T-helper 9 cell (primary cell): ENCODE measurements at places on chromosomes 7 and 10.

GRCh38 chr10:77545585-77545984 is 92.0 kb downstream of the KCNMA1 start:
- no peak for DNase-seq

DNA sequence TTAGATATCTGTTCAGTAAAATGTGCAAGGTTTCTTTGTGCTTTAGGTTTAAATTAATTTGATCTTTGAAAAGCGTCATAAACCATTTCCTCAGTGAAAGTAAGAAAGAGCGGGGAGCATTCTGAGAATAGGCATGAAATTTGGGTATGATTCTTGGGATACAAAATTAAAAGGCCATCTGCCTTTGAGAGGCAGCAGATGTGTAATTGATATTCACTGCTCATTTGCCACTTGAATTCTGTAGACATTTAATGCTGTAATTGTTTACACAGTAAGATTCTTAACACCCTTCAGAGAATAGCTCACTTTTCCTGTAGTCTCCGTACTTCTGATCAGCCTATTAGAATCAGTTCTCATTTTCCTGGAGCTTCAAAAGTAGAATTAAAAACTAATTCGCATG is 18.7 kb downstream of the FRMD4A start:
- DNase-seq: no peak

DNA sequence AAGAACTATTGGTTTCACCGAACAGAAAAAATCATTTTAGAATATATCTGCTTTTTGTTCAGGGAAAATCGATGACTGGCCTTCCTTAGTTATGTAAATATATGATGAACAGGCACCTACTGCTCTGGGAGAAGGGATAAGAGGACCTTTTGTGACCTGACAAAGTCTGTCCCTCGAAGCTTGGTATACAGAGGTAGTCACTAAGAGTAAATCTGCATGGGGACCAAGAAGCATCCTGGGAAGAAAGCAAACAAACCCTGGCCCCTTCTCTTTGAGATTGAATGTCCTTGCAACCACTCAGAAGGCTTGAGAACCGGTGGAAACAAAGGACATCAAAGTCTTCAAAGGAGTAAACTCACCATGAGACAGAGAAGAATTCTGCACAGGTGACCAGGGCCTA is 52.3 kb downstream of the SKIDA1 start:
- DNase-seq: no peak

DNA sequence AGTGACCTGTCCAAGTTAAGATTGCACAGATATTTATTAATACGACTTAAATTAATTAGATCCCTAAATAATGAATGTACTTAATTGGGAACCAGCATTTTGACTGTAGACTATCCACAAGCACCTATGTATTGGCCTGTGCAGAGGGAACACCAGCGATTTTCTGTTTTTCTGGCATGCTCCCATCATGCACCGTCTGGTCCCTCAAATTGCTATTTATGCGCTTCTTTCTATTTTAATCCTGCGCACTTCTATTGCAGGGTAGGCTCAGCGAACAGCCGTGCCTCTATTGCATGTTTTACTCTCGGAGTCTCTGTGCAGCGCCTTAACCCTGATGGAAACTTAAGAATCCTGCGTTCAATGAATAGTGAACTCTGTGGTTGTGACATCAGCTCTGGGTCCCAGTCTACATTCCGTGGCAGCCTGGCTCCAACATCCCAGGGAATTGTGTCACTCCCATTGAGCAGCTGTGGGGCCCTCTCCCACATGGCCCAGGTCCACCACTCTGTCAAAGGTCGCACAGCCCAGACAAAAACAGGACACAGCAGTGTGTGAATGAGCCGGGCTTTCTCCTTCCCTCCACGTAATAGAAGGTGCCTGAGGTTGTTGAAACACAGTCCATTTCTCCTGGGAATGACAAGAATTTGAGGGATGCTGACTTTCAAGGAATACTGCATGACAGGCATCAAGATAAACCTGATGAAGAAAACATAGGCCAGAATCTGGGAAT is 239.7 kb upstream of the KLF6 start:
- DNase-seq: no peak

DNA sequence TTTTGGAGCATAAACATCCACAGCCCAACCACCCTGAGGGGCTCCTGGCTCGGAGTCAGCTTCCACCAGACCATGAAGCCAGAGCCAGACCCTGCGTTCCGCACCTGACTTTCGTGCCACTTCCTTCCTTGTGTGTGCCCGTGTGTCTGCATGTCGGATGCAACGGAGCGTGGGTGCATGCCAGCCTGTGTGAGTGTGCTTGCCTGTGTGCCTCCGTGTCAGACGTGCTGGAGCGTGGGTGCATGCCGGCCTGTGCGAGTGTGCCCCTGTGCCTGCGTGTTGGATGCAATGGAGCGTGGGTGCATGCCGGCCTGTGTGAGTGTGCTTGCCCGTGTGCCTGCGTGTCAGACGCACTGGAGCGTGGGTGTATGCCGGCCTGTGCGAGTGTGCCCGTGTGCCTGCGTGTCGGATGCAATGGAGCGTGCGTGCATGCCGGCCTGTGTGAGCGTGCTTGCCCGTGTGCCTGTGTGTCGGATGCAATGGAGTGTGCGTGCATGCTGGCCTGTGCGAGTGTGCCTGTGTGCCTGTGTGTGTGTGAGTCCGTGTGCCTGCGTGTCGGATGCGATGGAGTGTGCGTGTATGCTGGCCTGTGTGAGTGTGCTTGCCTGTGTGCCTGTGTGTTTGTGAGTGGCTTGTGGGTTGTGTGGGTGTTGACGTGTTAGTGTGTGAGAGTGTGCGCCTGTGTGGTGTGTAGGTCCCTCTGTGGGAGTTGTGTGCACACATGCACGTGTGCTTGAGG is 28.1 kb upstream of the KNDC1 start:
- no peak for DNase-seq

- no peak for DNase-seq
Observed at GRCh38 chr10:51544933-51545332, 154.5 kb downstream of the CSTF2T start.

DNA sequence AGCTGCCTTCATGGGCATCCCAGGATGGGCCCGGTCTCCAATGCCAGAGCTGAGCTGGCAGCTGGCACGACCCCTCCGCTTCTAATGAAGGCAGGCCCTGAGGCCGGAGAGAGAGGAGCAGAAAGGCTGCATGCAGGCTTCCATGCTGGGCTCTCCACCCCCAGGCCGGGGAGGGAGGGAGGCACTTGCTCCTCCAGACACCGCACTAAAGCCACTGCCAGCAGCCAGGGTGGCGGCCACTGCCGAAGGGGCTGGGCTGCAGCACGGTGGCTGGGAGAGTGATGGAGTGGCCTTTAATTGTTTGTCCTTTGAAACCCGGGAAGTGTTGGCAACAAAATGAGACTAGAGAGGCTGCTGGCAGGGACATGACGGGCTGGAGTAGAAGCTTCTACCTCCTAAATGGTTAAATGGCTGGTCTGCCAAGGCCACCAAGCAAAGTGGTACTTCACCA is 236.5 kb downstream of the SKAP2 start:
- no peak for DNase-seq

DNA sequence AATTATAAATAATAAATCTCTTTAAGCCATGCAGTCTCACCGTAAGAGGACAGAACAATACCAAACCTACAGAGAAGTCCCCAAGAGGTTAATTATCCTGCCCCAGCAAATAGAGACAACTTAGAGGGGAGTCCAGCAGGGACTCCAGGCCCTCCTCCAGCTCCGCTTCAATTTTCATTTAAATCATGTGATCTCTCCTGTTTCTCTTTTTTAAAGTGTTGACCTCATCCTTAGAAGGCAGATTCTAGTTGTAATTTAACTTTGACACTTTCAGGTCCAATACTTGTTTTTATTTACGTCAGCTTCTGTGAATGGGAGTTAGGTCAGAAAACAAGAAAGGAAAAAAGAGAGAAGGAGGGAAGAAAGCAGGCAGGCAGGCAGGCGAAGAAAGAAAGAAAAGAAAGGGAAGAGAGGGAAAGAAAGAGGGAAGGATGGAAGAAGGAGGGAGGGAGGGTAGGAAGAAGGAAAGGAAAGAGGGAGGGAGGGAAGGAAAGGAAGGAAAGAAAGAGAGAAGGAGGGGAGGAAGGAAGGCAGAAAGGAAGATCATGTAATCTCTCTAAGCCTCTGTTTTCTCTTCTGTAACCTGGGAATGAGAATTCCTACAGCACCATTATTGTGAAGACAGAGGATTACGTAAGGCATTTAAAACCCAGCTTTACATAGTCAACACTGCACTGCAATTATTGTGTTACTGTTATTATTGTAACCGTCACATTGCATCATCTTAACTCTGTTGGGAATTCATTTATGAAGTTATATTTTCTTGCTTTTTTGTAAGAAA is 227.7 kb downstream of the SKIDA1 start:
- DNase-seq: no peak
